AG08395 (cell line): ENCODE measurements at places on chromosomes 13 and 19.

DNA sequence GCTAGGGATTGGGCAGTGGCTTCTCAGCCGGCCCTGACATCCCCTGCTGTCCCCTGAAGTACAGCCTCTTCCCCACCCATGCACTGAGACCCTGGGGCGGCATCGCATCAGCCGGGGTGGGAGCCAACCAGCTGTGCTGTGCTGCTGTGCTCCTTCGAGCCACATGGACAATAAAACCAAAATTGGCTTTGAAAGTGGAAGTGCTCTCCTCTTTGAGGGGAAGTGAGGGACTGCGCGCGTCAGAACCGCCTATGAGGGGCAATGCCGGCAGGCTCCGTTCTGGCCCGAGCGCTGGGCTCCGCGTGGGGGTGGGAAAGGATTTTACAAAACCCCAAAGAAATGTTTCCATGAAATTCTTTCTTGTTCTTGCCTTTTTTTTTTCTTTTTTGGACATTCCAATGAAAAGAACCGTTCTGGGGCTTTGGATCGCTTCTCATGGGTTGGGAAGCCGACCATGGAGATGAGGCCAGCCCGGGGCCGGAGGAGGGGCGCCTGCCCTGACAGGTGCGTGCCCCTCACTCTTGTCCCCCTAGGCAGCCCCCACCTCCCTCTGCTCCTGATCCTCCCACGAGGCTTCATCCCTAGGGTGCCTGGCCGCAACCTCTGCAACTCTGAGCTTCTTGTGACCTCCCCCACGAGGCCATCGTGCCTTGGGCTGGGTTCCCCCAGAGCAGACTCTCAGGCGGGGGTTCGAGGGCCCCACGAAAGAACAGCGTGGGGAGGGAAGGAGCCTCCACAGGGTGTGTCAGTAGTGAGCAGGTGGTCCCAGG lies 22.6 kb downstream of the KLHL26 start:
- peak; percentile 48 for DNase-seq

- DNase-seq = no peak
Observed at GRCh38 chr13:105573136-105573535, 962.3 kb downstream of the EFNB2 start.

GRCh38 chr13:65093357-65093756 lies 2136.8 kb downstream of the PCDH9 start:
- no peak for DNase-seq

DNA sequence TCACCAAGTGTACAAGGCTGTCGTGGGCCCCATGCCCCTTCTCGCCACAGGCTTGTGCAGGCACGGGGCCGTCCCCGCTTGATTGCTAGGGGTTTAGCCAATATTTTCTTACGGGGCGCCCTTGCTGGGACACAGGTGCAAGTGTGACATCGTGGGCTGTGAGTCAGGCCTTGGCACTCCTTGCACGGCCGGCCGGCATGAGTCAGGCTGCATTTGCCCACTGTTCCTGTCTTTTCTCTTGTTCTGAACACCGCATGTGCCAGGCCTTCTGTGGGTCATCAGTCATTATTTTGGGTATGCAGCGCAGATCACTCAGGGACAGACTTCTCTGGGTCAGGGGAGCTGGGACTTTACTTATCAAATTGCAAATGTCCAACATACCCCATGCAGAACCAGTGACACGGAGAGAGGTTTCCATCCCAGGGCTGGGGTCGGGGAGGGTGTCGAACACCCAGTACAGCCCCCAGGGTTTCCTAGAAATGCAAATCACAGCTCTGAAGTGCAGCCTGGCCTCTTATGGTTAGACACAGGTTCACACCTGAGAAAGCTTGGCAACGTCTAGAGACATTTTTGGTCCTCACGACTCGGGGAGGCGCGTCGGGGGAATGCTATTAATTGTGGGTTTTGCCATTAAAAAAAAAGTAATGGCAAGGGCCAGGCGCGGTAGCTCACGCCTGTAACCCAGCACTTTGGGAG lies 22.5 kb upstream of the KLF2 start:
- DNase-seq = peak; percentile 32

DNA sequence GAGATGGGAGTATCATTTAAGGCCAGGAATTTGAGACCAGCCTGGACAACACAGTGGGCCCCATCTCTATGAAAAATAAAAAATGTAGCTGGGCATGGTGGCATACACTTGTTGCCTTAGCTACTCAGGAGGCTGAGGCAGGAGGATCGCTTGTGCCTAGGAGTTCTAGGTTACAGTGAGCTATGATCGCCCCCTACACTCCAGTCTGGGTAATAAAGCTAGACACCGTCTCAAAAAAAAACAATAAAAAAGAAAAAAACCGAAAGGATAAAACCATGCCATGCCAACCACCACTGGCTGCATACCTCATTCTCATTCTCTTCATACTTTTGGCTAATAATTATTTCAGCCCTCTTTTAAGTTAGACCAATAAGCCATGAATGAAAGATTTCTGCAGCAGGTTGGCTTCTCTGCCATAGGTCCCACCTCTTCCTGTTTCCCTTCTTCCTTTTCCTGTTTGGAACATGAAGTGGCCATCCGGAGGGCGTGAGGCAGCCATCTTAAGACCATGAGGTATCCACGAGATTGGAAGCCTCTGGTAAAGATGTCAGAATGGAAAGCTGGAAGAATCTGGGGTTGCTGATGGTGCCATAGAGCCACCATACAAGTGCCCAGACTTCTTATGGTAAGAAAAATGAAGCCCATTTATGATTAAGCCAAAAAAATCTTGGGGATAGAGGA lies 171.3 kb downstream of the CACNA1A start:
- no peak for DNase-seq

GRCh38 chr13:94239135-94239534 lies 240.3 kb downstream of the DCT start:
- peak; percentile 70 for DNase-seq

- peak; percentile 91 for DNase-seq
Observed at GRCh38 chr19:7533925-7534480, 1.5 kb upstream of the PNPLA6 start.

GRCh38 chr13:35720690-35721554 lies 244.4 kb upstream of the MAB21L1 start:
- peak; percentile 78 for DNase-seq
